CD4-positive, alpha-beta T cell treated with Interleukin-17A for 4 hours (primary cell): ENCODE measurements at places on chromosomes 11 and 22.
A peak's percentile ranks its signal among the peaks of the same experiment; 100 is the strongest.

GRCh38 chr11:126359431-126360048 is 4.1 kb downstream of the ST3GAL4 start:
- DNase-seq: no peak

DNA sequence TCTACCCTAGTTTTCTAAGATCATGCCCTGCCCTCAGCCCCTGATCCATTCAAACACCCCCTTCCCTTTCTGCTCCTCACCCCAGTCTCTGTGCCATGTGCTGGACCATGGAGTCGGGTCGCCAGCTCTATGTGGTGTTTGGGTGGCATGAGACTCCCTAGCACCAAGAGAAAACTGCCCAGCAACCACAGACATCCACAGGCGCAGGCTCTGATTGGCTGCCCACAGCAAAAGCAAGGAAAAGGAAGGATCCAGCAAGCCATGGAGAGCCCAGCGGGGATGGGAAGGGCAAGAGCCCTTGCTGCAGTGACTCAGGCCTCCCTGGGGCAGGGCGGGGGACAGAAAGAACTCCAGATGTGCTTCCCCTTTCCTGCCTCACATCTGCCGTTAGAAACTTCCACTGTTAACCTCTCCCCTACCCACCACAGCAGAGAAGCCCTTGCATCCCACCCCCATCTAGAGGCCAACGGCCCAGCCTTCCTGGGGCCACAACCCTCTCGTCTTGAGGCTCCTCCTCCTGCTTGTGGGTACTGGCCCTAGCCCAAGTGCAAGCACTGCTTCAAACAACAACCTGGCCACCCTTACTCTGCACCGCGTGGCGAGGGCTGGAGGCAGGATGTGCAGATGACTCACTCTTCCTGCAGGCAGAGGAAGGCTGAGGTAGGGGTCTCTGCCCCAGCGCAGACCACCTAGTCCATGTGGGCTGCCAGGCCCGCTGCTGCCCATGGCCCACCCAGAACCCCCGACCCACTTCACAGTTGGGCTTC is 9.7 kb upstream of the AHNAK start:
- peak; percentile 87 for DNase-seq

GRCh38 chr11:71562120-71562519 is 3.2 kb upstream of the KRTAP5-10 start:
- no peak for DNase-seq

- DNase-seq: no peak
Measured at GRCh38 chr11:26806219-26806618, 84.4 kb upstream of the SLC5A12 start.

DNA sequence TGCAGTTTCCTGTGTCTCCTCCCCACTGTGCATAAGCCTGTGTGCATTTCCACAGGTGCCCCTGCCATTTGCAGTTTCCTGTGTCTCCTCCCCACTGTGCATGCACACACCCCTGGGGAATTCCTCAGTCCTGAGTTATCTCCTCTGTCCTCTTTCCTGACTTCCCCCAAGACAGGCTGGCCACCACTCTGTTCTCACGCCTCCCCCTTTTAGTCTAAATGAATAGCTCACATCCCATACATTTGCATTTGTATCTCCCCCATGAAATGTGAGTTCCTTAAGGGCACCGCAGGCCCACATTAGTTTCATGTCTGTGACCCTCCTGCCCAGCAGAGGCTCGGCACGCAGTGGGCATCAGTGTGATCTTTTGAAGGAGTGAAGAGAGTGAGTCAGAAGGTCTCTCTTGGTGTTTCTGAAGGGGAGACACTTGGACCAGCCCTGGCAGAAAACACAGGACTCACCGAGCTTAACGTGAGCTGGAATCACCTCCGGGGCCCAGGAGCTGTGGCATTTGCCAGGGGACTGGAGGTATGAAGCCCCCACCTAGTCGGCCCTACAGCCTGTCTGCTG is 6.2 kb downstream of the LRRC74B start:
- no peak for DNase-seq

DNA sequence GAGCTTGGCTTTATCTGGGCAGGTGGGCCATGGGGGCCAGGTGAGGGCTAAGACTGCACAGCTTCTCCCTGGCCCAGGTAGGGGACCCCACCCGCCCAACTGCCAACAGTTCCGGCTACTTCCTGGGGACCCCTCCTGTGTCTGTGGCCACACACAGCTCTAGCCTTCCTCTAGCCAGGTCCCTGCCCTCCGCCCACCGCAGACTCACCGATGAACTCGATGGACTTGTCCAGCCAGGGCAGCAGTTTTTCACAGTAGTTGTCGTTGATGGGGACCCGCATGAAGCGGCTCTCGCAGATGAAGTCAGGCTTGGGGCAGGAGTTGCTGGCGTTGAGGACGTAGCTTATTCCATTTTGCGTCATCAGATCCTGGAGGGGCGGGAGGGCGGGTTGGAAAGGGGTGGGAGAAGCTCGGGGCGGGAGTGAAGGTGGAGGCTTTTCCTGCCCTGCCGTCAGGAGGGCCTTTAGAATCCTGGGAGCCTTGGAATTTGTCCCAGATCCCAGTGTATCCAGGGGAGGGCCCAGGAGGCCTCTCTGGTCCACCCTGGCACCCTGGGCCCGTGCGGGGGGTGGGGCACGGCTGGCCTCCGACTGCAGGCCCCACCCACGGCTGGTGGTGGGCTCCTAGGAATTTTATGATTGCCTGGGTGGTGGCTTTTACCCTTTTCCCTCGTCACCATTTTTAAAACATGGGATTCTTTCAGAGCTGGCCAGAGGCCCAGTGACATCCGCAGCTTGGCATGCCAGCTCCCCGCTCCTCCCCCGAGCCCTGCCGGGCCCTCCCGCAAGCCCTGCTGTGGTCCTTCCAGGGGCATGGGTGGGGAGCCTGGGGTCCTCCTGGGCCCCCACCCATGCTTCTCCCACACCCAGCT is 13.9 kb downstream of the DUSP8 start:
- no peak for DNase-seq

DNA sequence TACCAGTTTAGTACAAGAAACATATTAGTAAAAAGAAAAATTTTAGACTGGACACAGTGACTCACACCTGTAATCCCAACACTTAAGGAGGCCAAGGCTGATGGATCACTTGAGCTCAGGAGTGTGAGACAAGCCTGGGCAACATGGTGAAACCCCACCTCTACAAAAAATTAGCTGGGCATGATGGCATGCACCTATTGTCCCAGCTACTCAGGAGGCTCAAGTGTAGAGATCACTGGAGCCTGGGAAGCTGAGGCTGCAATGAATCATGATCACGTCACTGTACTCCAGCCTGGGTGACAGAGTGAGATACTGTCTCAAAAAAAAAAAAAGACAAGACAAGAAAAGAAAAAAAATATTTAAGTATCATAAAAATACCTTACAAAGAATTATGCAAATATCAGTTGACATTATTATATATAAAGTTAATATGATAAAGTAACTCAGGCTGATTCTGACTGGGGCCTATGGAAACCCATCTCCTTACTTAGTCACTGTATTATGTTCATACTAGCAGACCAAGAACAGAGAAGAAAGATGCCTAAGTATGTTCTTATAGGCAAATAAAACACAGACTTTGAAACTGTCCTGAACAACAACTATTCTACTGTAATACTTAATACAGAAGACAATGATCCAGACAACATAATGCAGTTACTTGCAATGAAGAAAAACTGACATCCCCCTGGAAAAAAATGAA is 27.3 kb downstream of the FAM168A start:
- no peak for DNase-seq

DNA sequence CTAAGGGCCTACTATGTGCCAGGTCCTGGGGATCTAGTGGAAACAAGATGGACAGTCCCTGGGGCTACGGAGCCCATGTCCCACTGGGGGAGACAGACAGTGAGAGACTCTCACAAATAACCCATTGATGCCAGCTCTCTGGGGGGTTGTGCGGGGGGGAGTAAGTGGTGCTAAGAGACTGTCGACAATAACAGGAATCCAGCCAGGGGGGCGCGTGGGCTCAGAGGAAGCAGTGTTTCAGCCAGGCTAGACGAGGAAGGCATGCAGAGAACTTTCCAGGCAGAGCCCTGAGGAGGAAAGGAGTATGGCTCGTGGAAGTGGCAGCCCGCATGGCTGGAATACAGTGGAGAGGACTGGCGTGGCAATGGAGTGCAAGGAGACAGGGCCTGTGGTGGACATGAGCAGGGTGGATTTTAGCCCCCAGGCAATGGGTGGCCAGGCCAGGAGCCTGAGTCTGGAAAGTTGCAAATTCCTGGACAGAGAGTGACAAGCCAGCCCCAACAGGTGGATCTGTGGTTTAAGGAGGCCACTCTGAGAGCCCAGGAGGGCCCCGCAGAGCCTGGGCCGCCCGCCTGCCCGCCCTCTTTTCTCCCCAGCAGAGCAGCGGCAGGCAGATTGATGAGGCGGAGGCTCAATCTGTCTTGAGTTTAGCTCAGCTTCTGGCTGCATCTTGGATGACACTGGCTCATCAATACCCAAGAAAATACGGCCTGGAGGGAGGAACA is 40.0 kb upstream of the TCF20 start:
- no peak for DNase-seq

- DNase-seq: no peak
Measured at GRCh38 chr11:75100314-75100713, 3.6 kb upstream of the OR2AT4 start.

DNA sequence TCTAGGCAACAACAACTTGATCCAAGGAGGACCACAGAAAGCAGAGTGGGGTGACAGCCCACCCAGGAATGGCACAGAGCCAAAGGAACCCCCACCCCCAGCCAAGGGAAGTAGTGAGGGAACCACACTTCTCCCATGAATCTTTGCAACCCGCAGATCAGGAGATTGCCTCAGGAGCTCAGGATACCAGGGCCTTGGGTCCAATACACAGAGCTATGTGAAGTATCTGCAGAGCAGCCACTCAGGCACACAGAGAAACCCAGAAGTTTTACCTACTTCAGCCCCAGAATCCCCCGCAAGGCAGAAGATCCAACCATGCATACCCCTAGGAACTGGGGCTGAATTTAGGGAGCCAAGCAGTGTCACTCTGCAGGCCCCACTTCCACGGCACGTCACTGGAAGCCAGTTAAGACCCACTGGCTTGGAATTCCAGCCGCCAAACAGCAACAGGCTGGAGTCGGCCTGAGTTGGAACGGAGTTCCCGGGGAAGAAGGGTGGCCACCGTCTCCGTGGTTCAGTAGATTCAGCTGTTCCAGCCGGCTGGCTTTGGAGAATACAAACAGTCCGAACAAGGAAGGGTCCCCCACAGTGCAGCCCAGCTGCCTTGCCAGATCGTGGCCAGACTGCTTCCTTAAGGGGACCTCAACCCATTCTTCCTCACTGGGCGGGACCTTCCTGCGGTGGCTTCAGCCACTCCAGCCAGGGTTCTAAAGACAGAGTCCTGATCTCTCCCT is 174.1 kb downstream of the TTC28 start:
- no peak for DNase-seq

- no peak for DNase-seq
Measured at GRCh38 chr22:30481711-30482110, 9.9 kb upstream of the SEC14L3 start.

- no peak for DNase-seq
Measured at GRCh38 chr11:116605543-116606459, 167.0 kb downstream of the BUD13 start.

GRCh38 chr11:13258855-13259254 is 18.7 kb upstream of the BMAL1 start:
- DNase-seq: no peak

DNA sequence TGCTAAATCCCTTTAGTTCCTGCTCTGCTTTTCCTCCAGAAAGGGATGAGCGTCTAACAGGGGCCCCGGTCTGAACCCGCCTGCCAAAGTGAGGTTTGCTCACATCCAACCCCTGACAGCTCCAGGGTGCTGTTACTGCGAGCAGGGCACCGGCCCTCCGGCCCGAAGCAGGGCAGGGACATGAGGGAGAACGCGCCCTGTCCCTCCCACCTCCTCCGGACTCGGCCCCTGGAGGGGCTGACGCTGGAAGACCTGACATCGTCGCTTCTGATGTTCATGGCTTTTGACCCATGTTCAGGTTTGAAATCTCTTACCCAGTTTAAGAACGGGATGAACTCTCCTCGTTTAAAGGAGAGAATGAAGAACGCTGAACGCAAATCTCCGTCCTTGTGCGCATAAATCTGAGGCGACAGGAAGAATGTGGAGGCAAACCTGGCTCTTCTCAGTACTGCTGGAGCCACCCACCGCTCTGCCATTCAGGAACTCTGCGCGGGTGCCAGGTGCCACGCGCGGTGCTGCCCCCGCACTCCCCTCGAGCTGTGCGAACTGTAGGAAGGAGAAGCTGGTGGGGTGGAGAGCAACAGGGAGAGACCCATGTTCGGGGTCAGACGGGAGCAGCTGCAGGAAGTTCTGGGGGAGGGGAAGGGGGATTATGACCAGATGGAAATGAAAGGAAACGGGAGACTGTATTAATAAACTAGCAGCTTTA is 826 bp upstream of the EEF1G start:
- no peak for DNase-seq

DNA sequence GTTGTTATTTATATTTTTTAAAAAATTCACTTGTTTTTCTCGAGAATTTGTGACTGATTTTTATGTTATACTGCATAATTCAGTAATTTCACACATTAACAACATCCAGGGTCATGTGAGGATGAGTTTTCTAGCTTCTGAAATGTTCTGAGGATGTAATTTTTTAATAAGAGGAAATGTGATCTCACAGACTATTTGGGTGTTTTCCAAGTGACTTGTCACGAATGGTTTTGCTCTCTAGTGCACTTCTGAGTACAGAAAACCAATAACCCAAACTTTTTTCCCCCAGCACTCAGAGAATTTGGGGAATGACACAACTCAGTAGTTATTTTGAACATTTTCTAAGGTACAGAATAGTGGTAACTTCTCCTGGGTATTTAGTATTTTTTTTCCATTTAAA is 821.1 kb upstream of the ARHGAP42 start:
- DNase-seq: no peak

DNA sequence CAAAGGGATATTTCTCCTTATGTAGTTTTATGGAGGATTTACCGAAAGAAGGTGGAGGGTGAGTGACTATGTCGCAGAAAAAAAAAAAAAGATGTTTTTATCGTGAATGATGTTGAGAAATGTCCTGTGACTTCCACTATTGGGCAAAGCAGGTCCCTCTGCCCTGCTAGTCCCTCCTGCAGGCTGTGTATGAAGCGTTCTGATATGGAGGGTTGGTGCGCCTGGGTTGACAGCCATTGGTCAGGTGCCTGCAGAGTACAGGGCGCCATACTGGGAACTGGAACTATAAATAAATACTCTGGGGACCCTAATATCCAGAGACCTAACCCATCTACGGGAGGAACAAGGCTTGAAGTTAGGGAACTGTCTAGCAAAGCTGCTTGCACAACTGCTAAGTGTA is 1.5 kb downstream of the IL17RA start:
- peak; percentile 37 for DNase-seq

DNA sequence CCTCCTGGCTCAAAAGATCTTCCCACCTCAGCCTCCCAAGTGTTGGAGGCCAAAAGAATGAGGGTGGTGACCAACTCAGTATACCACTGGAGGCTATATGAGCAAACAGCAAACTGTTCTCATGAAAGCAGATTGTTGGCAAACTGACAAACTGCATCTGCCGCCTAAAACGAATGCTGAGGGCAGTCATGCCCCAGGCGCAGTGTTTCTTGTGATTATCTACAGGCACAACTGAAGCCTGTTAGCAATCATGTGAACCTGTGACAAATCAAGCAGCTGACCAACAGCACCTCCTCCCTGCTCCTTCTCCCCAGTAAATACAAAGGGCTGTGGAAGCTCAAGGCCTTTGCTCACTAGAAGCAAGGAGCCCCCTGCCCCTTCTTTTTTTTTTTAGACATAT is 47.8 kb downstream of the BTBD10 start:
- no peak for DNase-seq

- DNase-seq: no peak
Measured at GRCh38 chr11:110501428-110501827, 71.7 kb downstream of the FDX1 start.
